Esophagus muscularis mucosa (tissue), 4 donors: ENCODE measurements at places on chromosomes 12 and 14. TPM values are rescaled to one million over a fixed set of nuclear protein-coding genes. Genes with fewer than 3 reads are reported as not detected.

- H3K36me3 ChIP-seq: peaks cover 26% of the 10 kb centered on the region
- peak overlapping the region; percentile 91 for H3K27ac ChIP-seq
- no peak for DNase-seq
- H3K4me1 ChIP-seq: peaks cover 67% of the 10 kb centered on the region
Measured at GRCh38 chr12:50927356-50927755, 25.0 kb upstream of the HIGD1C start.

Gene KLRF2
- not detected for total RNA-seq

- H3K4me3 ChIP-seq: no peak overlapping the region
- H3K36me3 ChIP-seq: no peaks in the 10 kb centered on the region
- DNase-seq: no peak
- H3K4me1 ChIP-seq: peaks cover 36% of the 10 kb centered on the region
- no peak overlapping the region for H3K27ac ChIP-seq
Measured at GRCh38 chr14:60760644-60761364, 26.2 kb downstream of the MNAT1 start.

Gene PPFIA2
- 2.9 TPM for total RNA-seq

DNA sequence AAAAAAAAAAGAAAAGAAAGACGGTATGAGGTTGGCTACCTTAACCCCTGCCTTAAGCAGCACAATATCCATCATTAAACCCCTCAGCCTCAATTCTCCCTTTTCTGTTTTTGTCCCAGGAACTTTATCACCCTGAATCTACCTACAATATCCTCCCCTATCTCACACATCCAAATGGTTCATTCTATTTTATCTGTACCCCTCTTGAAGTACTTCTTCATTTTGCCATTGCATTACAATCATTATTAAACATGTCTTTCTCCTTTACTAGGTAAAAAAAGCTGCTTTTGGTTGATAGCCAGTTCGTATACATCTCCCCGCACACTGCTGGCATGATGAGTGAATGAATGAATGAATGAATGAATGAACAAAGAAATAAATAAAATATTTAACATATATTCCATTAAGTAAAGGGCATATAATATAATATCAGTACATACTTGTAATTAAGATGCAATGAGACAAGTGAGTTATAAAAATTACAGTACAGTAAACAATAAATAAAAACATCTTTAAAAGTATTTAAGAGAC lies 364 bp upstream of the GPR65 start:
- H3K36me3 ChIP-seq: no peaks in the 10 kb centered on the region
- H3K4me3 ChIP-seq: no peak overlapping the region
- H3K27ac ChIP-seq: no peak overlapping the region
- H3K27me3 ChIP-seq: no peaks in the 10 kb centered on the region
